ENCODE measurements at places on chromosomes 6 and 20.

DNA sequence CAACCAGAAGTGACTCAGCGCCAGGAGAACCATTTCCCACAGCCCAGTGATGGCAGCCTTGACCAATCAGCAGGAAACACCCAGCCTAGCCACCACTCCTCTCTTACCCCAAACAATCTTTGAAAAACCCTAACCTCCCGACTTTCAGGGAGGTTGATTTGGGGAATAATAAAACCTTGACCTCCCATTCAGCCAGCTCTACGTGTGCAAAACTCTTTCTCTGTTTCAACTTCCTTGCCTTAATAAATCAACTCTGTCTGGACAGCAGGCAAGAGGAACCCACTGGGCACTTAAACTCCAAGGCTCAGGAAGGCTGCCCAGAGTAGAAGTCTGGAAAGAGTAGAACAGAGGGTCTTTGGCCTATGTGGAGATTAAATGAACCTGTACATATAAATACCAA, 35.0 kb downstream of the SERPINB1 start:
- no peak for DNase-seq

- DNase-seq, result peak; percentile 24
These were observed 712 bp downstream of the DEK start for GRCh38 chr6:18263418-18264218.

- no peak for DNase-seq
These were observed 800 bp downstream of the RWDD2A start for GRCh38 chr6:83193747-83194566.

DNA sequence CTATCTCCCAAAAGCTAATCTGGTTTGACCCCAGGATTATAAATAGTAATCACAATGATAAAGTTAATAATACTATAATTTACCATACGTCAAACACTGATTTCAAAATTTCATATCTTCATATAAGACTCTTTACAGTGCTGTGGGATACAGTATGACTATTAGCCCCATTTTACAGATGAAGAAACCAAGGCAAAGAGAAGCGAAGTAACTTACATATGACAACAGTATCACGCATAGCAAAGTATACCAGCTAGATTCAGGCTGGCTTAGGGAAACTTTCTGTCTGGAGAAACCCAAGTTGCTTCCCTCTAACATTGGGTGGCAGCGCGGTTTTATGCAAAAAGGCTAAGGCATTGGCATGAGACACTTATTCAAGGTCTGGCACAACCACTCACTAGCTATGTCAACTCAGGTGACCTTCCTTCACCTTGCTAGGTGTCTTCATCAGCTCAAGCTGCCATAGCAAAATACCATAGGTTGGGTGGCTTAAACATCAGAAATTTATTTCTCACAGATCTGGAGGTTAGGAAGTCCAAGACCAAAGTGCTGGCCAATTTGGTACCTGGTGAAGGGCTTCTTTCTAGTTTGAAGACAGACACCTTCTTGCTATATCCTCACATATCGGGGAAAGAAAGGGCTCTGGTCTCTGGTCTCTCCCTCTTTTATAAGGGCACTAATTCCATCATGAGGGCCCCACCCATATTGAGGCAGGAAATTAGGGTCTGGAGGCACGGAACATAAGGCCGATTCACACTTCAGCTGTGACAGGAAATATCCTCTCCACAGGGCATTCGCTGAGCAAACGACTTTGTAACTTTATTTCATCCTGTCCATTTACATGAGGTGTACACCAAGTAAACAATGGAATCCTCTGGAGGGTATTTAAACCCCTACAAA, 22.4 kb upstream of the UTRN start:
- no peak for DNase-seq

GRCh38 chr6:29813066-29813465, 14.6 kb upstream of the HLA-G start:
- DNase-seq, result no peak

DNA sequence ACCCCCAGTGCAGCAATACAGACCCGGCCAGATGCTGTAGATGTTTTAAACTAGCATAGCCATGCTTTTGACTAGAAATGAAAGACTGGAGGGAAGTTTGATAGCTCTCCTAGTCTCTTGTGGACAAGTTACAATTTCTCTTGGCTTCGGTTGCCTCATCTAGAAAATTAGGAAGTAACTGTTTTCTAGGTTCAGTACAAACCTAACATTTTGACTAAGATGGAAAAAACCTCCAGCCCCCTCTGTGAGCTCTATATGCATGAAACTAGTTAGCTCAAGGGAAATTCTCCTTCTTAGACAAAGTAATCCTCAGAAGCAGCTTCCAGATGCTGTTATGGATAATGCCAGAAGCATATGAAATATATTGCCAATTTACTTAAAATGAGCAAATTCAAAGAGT, 86.6 kb downstream of the RNF144B start:
- DNase-seq, result no peak

- DNase-seq, result no peak
These were observed 404.8 kb downstream of the CD109 start for GRCh38 chr6:74100719-74101287.

DNA sequence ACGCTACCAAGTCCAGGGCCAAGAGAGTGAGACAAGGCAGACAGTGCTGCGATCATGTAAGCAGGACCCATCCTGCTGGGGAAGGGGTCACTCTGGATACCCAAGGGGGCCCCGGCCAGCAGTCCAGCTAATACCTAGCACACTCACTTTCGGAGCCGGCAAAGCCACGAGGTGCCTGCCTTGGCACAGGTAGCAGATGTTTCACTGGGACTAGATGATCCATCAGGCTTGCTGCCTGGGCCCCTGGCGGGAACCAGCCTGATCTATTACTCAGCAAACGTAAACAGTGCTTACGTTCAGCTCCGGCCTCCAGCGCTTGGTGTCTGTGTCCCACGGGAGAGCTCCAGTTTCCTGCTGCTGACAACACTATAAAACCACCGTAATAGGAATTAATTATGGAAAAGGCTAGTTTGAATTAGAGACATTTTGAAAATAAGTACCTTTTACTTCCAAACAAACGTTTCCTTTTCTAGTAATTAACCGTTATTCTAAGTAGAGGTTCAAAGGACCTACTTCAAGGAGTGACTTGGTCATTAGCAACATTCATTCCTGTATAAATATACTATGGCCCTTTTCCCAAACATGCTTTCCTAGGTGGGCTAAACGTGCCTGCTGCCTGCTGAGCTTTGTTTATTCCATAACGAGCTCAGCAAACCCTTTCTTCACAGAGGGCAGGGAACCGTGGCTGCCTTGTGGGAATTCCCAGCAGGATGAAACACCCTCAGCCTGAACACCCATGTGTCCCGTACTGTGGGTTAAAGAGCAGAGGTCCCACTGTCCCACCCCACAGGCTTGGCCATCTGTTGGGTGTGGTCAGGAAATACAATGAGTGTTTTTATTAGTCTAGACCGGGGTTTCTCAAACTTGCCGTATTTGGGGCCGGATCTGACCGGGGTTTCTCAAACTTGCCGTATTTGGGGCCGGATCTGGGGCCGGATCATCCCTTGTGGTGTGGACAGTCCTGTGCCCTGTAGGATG, 18.4 kb downstream of the SLC22A23 start:
- DNase-seq, result no peak

DNA sequence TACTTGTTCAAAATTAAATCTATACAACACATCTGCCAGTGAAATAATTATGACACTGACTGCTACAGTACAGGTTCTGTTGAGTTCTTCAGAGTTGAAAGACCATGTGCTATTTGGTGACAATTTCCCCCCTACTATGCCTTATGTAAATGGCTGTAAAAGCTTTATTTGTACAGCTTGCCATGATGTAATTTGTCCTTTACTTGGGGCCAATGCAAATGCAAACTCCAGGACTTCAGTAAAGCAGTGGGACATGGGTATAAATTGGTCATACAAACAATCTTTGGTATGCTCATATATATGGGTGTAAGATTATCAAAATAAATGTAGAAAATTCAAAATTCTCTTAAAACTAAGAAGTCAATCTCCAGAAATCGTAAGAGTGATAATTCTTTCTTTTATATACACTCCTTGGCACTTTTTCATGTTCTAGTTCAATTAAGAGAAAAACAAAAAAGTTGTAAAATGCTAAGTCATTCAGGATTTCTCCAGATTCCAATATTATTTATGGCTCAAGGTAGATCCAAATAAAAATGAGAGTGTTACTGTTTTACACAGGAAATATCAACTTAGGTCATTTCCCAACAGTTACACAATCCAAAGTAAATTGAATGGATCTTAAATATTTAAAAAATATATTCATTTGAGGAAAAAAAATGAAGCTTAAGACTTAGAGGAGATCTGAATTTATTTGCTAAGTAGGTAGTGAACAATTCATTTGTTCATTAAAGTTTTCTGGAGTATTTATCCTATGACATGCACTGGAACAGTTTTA, 1310.5 kb upstream of the CITED2 start:
- DNase-seq, result no peak

- DNase-seq, result peak; percentile 14
These were observed 3.3 kb upstream of the ASXL1 start for GRCh38 chr20:32354592-32355416.

DNA sequence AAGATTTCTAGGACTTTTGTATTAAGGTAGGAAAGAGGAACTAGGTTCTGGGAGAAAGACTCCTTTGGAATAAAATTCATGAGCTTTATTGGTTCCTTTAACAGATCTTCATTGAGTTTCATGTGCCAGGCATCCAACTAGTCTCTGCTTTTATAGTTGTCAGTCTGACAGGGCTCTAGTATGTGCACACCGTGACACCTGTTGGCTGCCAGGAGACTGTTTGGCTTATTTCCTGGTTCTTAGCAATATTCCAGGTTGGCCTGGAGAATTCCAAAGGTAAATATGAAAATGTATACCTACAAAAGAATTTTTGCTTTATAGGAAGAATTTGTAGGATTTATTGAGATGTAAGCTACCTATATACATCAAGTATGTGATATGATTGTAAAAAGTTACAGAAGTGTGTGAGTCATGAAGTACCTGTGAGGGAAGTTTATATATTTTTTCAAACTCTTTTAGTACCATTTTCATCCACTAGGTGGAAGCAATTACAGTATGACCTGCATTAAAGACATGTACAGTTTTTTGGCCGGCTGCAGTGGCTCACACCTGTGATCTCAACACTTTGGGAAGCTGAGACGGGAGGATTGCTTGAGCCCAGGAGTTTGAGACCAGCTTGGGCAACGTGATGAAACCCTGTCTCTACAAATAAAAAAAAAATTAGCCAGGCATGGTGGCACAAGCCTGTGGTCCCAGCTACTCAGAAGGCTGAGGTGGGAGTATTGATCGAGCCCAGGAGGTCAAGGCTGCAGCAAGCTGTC, 35.2 kb downstream of the NDUFAF5 start:
- DNase-seq, result no peak

DNA sequence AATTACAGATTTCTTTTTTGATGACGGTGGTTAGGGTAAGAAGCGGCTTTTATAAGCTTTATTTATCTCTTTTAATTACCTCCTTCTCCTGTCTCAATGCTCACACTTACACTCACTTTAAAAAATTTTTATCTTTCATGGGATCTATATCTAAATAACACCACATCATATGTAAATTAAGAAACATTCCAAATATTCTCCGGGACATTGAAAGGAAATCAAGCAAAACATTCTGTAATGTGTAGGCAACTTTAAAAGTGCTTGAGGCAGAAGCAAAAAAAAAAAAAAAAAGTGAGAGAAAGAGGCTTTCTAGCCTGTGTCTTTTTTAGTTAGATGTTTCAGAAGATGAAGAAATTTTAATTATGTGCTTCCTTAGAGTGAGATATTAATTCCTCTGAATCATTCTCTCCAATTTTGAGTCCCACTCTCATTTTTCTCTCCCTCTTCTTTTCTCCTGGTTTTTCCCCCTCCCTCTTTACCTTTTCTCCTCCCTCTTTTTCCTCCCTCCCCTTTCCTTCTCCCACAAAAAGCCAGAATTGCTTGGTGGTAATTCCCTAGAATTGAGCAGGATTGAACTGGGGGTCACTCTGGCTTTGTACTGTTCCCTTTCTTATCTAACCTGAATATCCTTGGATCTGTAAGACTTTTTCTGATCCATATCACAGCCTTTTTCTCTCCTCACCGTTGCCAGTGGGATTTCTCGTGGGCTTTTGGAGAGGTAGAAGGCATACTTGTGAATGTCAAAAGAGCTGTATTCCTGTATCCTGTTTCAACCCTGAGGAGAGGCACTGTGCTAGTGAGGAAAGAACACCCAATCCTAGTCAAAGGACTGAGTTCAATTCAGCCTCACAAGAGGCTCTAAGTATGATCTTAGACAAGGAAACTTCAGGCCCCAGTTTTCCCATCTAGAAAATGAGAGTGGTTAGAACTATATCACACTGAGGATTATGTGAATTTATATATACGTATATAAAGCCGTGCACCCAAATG, 30.4 kb downstream of the KCNQ5 start:
- DNase-seq, result no peak

DNA sequence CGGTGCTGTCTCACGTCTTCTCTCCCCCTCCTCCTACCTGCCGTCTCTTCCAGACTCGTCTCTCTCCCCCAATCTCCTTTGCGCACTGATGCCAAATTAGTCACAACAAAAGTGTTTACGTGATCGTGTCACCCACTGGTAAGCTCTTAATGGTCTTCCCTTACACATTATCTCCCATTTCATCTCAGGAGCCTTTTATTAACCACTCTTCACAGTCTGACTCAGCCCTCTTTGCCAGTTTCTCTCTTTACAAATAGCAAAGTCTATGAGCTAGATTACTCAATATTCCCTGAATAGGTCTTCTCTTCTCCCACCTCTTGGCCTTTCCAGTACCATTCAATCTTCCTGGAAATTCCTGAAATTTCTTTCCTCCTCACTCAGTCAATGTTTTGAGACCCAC, 247.0 kb downstream of the ESR1 start:
- DNase-seq, result no peak

DNA sequence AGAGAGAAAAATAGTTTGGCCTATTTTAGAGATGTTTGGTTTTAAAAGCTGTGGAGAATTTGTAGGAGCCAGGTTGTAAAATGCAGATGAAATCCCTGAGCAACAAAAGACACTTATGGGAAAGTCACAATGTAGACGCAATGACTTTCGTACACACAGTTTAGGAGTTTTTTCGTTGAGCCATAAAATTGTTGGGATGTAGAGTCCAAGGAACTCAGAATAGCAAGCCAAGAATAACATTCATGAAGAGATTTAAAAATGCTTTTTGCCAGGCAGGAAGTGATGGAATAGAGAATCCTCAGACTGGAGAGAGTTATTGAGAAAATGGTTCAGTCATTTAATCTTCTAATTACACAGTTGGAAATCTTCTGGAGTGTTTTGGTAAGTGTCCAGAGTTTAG, 11.5 kb upstream of the PROKR2 start:
- DNase-seq, result no peak

DNA sequence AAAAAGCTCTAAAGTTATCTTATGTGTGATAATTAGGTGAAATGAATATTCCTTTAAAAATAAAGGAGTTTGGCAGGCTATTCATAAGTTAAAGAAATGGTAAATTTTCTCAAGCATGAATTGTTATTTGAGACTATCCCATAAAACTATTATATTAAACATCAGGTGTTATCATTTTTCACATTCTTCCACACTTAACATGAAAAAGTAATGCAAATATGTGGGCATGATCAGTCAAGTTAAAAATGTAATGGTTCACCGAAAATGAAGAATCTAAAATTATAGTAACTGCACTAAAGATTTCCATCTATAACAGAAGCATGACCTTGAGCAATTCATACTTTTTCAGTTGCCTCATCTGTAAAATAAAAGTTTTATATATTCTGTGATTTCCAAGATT, 110.8 kb downstream of the KHDRBS2 start:
- DNase-seq, result no peak

All from stimulated activated CD4-positive, alpha-beta T cell treated with anti-CD3 and anti-CD28 coated beads, Interleukin-2, amount 100 ng/mL, for 48 hours (primary cell).